Dermis blood vessel endothelial cell (primary cell): ENCODE measurements at places on chromosomes 3 and 15.
A peak's percentile ranks its signal among the peaks of the same experiment; 100 is the strongest.

GRCh38 chr3:50676031-50676705 lies 1.4 kb downstream of the DOCK3 start:
- no peak for DNase-seq

DNA sequence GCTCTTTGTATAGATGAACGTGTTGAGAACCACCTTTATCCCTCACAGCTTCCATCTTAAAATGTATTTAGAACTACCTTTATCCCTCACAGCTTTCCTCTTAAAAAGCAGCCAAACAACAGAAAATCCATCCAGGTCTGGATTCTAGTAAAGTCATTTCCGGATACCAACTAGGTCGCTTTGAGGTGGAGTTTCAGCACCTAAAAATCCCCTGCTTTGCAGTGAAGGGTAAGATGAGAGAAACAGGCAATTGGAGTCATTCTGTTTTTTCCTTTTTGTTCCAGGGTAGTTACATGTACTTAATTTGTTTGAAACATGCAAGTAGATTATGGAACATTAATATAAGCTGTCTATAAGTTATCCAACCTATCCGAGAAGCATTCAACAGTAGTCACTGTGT lies 192.0 kb downstream of the UBE2E2 start:
- no peak for DNase-seq

GRCh38 chr3:150080058-150080730 lies 109.5 kb upstream of the PFN2 start:
- DNase-seq: no peak

GRCh38 chr3:135989242-135989641 lies 23.7 kb downstream of the PPP2R3A start:
- DNase-seq: no peak

DNA sequence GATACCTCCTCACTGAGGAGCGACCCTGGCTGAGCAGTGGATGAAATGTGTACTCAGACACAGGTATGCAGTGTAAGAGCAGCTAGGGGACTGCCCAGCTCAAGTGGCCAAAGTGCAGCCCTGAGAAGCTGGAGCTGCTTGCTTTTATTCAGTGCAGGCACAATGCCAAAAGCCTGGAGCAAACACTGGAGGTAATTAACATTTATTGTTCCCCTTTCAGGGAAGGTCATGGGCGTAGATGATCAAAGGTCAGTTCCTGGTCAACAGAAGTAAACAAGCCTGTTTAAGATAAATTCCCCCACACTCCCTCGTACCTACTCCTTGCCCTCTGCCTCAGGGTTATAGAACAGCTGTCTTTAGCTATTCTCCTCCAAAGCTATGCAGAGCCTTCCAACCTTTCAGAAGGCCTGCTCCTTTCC lies 17.5 kb downstream of the PLA2G4F start:
- DNase-seq: peak; percentile 27

DNA sequence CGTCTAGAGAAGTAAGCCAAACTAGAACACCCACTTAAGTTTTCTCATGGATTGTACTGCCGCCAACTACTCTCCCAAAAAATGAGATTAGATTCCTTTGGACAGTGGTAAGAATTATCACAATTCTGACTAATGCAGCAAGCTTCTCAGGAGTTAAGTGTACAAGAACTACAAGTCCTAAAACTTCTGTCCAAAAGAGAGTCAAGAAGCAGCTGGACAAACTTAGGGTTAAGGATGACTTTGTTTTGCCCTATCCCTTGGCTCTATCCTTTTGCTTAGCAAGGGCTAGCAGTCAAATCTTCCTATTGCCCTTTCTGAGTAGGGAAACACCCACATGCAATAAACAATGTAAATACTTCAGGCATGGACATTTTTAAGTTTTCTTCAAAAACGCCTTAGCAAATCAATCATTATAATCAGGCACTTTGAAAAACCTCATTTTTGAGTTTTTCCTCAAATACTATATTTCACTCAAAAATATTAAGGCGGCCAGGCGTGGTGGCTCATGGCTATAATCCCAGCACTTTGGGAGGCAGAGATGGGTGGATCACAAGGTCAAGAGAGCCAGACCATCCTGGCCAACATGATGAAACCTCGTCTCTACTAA lies 19.5 kb downstream of the RAF1 start:
- no peak for DNase-seq

- no peak for DNase-seq
Observed at GRCh38 chr3:171768986-171769385, 41.3 kb downstream of the PLD1 start.

GRCh38 chr15:80870893-80871292 lies 91.7 kb downstream of the CEMIP start:
- no peak for DNase-seq

GRCh38 chr15:70923311-70924080 lies 30.9 kb downstream of the LRRC49 start:
- DNase-seq: peak; percentile 49

GRCh38 chr3:13533885-13534301 lies 15.0 kb upstream of the FBLN2 start:
- no peak for DNase-seq

- no peak for DNase-seq
Observed at GRCh38 chr3:189361103-189361835, 189.5 kb downstream of the TPRG1 start.

GRCh38 chr3:127585163-127585812 lies 5.2 kb downstream of the TPRA1 start:
- DNase-seq: no peak

DNA sequence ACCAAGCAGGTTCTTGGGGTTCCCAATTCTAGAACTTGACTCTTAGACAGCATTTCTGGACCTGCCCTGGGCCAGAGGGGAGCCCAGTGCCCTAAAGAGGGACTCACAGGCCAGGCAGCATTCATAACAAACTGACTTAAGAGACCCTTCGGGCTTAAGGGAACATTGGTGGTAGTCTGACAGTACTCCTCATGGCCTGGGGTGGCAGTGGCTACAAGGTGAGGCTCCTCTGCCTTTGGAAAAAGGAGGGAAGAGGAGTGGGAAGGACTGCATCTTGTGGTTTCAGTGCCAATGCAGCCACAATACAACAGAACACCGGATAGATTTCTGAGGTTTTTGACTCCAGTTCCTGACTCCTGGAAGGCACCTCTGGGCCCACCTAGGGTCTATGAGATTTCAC lies 172.2 kb upstream of the STRIT1 start:
- DNase-seq: no peak

- no peak for DNase-seq
Observed at GRCh38 chr15:92112180-92112579, 258.7 kb downstream of the SLCO3A1 start.

- peak; percentile 19 for DNase-seq
Observed at GRCh38 chr3:172987273-172987672, 153.8 kb downstream of the SPATA16 start.

GRCh38 chr3:165279471-165279870 lies 83.3 kb upstream of the SLITRK3 start:
- DNase-seq: no peak

- DNase-seq: peak; percentile 99
Observed at GRCh38 chr15:67091071-67091979, 25.9 kb downstream of the SMAD3 start.

DNA sequence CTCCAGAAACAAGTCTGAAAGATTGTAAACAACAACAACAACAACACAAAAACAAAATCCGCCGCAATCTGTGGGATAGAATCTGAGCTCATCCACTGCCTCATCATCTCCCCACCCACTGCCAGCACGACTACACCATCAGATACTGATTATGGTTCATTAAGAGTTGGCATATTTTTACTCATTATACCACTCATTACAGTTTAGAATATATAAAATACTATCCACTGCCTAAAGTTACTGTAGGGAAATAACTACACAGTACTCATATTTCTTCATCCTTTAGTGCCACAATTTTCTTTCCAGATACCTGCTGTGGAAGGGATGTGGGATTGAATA lies 152.5 kb upstream of the PEX5L start:
- DNase-seq: no peak

DNA sequence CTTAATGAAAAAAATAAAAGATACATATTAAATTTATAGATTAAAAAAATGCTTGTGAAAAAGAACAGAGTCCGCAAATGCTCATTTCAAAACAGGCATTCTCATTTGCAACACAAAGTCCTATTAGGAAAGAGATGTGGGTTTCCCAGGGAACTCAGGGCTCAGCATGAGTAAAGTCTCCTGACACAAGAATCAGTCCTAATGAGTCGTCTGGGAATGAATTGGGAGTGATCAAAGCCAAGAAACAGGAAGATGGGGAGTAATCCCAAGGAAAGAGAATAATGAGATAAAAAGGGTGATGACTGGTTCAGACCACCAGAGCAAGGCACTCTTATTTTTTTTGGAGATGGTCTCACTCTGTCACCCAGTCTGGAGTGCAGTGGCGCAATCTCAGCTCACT lies 443.7 kb downstream of the NR2F2 start:
- no peak for DNase-seq

GRCh38 chr3:34352778-34353331 lies 554.4 kb downstream of the PDCD6IP start:
- DNase-seq: no peak

GRCh38 chr3:61182662-61183061 lies 68.6 kb downstream of the FHIT start:
- no peak for DNase-seq

DNA sequence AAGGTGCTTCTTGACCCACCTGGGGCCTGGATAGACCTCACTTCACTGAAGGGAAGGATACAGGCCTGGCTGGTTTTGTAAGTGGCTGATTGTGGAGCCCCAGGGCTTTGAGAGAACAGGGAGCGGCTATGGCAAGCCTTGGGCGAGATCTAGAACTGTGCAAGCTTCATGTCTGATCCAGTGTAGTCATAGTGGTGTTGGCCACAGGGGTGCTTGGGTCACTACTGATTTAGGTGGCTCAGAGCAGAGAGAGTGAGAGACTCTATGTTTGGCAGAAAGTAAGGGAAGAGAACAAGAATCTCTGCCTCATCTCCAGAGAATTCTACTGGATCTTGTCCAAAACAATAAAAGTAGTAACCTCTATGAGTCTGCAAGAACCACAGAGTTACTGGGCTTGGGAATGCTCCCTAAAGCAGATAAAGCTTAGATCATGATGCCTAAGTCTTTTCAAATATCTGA lies 394.2 kb upstream of the EPHA3 start:
- no peak for DNase-seq

DNA sequence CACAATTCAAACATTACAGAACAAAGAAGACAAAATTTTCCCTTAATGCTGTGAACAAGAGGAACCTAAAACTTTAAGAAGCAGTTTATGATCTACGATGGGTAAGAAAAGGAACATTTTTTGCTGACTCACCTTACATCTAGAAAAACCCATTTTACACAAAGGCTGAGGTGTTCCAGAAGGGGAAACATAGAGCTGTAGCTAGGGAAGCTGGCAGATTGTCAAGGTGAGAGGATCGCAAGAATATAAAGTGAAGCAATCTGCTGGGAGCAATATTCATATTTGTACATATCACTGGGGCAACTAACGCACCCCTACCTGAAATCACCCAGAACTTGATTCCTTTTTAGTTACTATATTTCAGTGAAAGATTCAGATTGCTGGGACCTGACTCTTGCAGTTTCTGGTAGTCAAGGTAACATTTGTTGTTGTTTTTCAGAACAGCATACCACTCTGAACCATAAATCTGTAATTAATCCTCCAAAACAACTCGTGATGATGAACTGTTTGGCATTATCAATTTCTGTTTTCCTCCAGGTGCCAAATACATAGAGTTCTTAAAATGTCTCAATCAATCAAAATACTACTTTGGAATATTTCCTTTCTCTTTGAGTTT lies 184.1 kb upstream of the LRRC3B start:
- no peak for DNase-seq

DNA sequence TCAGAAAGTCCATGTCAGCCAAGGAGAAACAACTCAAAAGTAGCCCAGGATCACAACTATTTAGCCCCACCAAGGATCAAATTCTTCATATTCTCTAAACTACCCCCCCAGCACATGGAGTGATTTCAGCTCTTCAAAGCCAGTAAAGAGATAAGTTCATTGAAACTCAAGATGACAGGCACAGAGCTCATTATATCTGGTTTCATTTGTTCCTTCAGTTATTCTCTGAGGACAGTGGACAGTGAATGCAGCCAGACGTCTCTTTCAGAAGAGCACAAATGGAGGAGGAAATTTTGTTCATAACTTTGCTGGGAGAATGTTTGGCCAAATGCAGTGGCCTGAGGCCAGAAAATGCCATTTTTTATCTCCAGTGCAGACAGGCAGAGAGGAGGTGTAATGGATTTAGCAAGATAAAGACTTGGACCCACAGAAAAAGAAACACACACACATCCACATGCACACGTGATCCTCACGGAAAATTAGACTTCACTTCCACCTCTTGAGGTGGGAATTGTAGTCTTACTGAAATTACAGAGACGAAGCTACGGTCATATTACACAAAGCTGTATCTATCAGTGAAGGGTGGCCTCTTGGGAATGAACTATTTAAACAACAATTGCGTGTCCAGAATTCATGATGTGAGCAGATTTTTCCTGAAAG lies 64.6 kb downstream of the HES1 start:
- DNase-seq: no peak
